Stimulated activated CD4-positive, alpha-beta T cell treated with anti-CD3 and anti-CD28 coated beads, Interleukin-15, amount 100 ng/mL, for 1 hour (primary cell): ENCODE measurements at places on chromosomes 11 and 22.

DNA sequence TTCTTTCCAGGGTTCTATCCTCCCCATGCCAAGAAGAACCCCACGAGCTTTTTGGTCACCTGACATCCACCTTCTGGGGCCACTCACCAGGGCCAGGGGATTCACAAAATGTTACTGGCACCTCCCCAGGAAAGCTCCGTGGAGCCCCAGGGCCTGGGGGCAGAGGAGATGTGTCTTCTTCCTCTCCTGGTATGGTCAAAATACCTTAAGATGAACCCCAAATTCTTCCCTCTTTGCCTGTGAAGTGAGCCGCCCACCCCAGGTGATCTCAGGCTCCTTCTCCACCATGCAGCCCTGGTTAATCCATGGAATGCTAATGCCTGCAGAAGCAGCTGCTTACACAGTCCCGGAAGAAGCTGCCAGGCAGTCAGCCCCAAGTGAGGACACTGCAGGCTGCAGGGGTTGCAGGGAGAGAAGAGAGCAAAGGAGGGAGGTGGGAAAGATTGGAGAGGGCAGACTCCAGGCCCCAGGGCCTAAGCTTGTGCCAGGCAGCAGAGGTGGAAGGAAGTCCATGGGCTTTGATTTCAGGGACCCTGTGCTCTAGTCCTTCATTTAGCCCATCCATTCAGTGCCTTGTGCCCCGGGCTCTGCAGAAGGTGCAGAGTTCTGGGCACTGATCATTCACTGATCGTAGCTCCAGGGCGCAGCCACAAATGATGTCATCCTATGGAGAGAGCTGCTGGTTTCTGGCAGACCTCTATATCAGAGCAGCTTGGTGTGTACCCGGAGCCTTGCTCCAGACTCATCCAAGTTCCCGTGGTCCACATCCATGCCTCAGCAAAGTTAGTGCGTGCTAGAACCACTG, 127.9 kb upstream of the NECTIN1 start:
- DNase-seq = no peak

- no peak for DNase-seq
These were observed 32.1 kb downstream of the UQCR10 start for GRCh38 chr22:29799217-29799680.

- no peak for DNase-seq
These were observed 27.4 kb downstream of the RRAS2 start for GRCh38 chr11:14331476-14332136.

DNA sequence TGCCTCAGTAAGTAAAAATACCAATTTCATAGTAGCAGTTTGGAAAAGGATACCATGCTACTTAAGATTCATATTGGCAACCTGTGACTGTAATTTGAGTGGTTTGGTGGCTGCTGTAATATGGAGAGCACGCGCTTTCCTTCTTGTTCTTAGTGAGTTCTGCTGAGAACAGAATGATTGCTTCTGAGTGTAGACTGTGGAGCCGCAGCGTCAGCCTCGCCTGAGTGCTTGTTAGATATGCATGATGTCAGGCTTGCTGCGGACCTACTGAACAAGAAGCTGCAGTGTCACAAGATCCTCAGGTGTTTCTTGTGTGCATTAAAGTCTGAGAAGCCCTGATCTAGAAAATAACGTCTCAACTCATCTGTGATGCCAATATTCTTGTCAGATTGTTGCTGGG, 143.2 kb downstream of the ARHGAP42 start:
- no peak for DNase-seq

- DNase-seq = no peak
These were observed 847.2 kb downstream of the TBC1D22A start for GRCh38 chr22:47609653-47610052.

- no peak for DNase-seq
These were observed 55.2 kb downstream of the SLC1A2 start for GRCh38 chr11:35363854-35364780.

DNA sequence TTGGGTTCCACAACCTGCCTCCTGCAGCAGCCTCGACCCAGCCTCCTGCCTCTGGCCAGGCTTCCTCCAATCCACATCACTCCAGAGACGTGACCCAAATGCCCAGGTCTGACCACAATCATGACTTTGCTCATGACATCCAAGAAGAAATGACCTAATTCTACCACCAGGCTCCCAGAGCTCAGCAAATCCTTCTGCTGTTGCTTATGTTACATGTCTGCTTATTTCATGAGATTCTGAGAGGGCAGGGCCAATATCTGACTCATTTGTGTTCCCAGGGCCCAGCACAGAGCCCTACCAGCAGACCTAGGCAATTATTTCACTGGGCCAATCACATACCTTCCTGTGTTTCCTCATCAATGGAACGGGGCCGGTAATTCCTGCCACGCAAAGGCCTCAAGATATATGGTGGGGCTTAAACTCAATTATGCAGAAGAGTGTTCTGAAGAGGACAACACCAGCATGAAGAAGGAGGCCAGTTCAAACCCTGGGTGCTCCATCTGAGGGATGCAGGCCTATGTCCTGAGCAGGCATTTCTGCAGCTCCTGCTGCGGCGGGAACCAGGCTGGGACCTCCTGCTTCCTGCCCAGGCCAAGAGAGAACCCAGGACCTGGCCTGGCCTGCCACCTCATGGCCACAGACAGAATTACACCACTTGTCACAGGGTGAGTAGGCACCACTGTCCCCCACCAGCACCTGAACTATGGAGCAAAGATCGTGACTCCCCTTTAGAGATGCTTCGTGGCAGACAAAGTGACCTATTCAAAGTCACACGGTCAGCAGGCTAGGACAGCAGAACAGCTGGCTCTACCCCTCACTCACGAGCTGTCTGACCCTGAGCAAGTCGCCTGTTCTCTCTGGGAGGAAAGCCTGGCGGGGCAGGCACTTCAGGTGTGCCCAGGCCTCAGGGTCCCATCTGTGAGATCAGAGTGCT, 5.9 kb downstream of the CENPM start:
- peak; percentile 73 for DNase-seq

GRCh38 chr11:72544589-72544988, 110.3 kb upstream of the CLPB start:
- DNase-seq = no peak

- DNase-seq = no peak
These were observed 233.3 kb downstream of the CTTN start for GRCh38 chr11:70631624-70632047.

DNA sequence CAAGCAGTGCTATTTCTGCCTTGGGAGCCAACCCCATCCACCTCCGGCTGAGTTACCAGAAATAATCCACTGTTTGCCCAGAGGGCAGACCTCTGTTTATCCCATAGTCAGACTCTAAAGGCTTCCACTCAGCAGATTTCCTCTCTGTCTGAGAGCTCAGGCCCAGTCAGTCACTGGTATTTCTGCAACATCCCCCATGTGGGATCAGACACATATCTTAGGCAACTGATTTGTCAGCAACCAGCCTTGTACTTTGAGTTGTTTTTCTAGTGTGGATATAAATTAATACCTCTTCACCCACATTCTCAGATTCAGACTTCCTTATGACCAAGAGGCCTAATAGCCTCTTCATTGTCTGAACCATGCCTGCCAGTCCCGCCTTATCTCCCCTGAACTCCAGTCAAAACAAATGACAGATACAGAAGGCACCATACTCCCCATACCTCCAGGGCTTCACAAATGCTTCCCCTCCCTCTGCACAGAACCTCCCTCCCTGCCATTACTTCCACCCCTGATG, 193.6 kb downstream of the FAM76B start:
- no peak for DNase-seq

DNA sequence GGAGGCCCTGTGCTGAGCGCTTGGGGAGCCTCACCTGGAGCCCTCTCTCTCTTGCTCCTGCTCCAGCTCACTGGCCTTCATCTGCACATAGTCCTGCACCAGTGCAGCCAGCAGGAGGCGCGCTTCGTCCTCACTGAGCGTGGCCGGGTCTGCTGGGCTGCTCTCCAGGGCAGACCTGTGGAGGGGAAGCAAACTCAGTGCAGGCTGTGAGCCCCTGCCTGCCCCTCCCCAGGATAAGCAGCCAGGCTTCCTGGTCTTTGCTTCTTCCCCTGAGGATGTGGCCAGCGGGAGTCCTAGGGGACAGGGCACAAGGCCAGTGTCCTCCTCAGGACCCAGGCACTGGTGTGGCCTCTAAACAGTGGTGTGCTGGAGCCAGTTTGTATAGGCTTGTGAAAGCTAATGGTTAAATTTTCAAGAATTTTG, 2.2 kb downstream of the CALCA start:
- DNase-seq = no peak

GRCh38 chr22:17999851-18000250, 24.5 kb downstream of the MICAL3 start:
- no peak for DNase-seq

DNA sequence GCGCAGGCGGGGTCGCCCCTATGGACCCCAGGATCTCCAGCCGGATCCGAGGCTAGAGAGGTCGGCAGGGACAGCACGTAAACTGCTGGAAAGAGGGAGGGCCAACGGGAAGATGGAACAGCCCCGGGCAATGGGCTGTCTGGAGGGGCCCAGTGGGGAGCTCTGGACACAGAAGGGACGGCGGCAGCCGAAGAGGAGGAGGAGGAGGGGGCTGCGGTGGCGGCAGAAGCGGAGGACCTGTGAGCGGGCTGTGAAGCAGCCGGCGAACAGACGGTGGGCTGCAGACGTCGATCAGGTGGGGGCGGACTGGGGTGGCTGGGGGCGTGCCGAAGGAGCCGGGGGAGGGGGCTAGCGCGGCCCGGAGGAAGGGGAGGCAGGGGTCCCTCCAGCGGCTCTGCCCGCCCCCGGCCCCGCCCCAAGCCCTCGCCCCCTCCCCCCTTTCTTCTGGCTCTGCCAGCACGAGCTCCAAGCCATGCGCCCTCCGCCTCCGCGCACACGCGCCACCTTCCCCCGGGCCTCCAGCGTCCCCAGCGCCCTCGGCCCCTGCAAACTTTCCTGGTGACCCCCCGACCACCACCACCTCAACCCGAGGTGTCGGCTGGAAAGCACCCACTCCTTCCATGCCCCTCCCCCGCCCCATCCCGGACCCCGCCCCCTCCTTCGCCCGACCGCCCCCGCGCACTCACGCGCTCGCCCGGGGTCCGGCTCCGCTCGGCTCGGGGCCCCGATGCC, 432 bp downstream of the TNKS1BP1 start:
- no peak for DNase-seq

- DNase-seq = no peak
These were observed 187.0 kb upstream of the ISX start for GRCh38 chr22:34879001-34879400.

DNA sequence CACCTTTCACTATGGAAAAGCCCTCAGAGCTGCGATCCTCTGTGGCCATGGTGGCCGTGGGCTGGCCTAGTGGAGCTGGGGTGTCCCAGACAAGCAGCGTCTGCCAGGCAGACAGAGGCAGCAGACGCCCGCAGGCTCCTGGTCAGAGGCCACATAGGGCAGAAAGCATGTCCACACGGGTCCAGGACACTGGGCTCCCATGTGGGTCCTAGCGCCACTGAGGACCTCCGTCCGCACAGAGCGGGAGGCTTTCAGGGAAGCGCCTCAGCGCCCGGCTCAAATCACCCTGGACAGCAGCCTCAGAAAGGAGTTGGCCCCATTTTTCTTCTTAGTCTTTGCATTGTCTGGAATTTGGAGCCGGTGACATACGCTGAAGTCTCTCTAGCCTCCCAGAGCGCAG, 389.7 kb downstream of the BRD1 start:
- no peak for DNase-seq
